ENCODE measurements at places on chromosomes 5 and 9. TPM values are rescaled to one million over a fixed set of nuclear protein-coding genes. Genes with fewer than 3 reads are reported as not detected.

GRCh38 chr9:98173181-98173580, 19.3 kb downstream of the CORO2A start:
- DNase-seq: no peak

IRX1 gene
- 0.16 TPM for total RNA-seq

DNA sequence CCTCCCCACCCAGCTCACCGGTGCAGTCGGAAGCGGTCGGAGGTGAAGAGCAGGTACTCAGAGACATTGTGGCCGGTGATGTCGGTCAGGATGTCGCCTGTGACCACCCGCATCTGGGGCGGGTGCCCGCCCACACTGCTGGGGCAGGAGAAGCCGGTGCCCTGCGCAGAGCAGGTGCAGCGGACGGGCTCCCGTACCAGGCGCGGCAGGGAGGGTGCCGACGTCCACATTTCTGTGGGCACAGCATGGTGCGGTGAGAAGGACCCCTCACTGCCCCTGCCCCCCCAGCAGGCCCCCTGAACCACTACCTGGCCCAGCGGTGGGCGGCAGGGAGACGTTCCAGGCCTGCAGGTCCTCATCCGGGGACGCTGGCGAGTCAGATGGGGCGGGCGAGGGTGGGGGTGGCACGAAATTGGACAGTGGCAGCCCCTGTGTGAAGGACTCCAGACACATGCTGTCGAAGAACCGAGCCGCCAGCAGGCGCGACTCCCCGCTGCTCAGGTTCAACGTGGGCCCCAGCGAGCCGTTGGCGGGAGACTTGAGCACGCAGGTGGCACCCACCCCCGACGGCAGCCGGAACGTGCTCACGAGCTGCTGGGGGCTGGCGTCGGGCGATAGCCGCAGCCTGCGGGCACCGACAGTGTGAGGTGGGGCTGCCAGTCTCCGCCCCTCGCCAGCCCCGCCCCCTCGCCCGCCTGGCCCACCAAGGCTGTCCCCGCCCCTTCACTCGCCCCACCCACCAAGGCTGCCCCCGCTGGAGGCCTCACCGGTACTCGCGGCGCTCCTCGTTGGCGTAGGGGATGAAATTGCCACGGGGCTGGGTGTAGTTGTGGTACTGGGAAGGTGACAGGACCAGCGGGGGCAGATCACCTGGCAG, 15.1 kb downstream of the ABCA2 start:
- DNase-seq: no peak

KLF4 gene
- total RNA-seq: 62.4 TPM

DNA sequence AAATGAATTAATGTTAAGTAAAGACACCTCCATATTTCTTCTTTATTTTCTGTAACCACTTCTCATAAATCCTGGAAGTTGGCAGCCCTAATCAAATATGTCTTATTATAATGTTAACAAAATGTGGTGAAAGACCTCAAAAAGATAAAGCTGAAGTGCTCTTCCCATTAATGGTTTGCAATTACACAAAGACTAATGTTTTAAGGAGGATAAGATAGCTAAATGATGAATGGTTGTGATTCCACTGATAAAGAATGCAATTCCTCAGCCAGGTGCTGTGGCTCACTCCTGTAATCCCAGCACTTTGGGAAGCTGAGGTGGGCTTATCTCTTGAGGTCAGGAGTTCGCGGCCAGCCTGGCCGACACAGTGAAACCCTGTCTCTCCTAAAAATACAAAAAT, 125.8 kb upstream of the SNX2 start:
- DNase-seq: no peak

SLC46A2 gene
- total RNA-seq: 0.45 TPM

INSL4 gene
- not detected for total RNA-seq

TRIM23 gene
- 20.3 TPM for total RNA-seq

DNA sequence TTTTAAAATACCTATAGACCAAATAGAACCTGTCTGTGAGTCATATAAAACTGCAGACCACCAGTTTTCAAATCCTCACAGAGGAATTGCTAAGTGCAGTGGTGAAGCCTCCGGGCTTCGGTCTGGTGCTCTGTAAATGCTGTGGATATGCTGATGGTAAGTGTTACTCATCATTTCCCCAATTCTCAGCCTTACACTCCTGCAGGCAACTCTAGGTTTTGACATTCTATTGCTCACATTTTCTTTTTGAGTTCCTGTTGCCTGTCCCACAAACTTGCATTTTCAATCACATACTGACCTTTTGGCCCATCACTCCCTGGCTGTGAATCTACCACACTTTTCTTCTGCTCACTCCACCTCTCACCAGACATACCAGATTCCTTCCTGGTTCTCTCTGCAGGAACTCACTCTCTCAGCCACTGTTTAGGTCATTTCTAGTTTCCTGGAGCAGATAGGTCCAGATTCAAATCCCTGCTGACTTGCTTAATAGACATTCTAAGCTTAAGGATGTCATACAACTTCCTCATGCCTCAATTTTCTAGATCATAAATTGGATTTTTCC, 192.9 kb downstream of the RAB3C start:
- no peak for DNase-seq

GRCh38 chr5:172932313-172933017, 26.8 kb upstream of the RPL26L1 start:
- DNase-seq: peak; percentile 76

DNA sequence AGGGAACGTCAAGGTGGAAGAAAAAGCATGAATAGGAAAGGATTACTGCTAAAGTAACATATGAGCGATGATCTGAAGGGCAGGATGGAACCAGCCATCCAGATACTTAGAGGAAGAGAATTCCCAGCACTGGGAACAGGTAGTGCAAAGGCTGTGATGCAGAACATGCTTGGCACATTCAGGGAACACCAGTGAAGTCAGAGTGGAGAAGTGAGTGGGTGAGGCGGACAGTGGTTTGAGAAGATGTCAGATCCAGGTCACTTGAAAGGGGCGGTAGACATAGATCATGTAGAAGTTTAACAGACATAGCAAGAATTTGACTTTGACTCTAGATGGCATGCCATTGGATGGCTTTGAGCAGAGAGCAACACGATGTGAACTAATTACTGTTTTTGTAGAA, 374.2 kb downstream of the PDE4D start:
- no peak for DNase-seq

DNA sequence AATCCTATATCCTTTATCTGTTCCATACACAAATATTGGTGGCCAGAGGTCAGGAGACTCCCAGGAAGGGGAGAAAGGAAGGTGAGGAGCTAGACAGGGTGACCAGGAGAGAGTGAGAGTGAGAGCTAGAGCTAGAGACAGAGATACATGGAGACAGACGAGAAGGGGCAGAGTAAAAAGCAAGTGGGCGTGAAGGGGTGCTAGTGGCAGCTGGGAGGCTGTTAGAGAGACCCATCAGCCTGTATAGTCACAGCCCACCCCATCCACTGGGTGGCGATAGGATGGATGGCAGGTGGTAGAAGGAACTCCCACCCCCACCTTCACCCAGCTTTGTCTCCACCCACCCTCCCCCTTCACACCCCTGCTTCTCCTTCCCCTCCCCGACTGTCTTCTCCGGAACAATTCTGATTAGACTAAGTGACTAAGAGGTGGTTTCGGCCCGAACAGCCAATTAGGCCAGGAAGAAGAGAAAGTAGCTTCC, 32.8 kb downstream of the PCDH1 start:
- no peak for DNase-seq

- DNase-seq: no peak
These were observed 4.8 kb upstream of the NOTCH1 start for GRCh38 chr9:136550439-136551289.

DNA sequence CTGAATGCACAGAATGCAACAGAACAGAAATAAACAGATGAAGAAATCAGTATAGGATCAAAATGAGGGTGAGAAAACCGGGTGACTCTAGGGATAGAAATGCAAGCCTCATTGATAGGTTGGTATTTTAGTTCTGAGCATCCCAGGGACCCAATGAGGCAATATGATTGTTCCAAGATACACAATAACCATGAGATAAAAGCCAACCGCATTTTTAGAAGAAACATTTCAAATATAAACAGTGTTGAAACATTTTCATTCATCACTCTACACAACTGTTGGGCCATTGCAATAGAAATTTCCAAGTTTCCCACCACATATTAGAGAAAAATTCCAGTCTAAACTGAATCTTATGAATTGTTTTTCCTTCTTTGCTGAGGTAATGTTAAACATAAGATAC, 452.3 kb upstream of the PTGER4 start:
- DNase-seq: no peak

PCAT7 gene
- not detected for total RNA-seq

GRCh38 chr9:7591501-7591900, 208.1 kb downstream of the DMAC1 start:
- no peak for DNase-seq

IL13 gene
- total RNA-seq: not detected

DNA sequence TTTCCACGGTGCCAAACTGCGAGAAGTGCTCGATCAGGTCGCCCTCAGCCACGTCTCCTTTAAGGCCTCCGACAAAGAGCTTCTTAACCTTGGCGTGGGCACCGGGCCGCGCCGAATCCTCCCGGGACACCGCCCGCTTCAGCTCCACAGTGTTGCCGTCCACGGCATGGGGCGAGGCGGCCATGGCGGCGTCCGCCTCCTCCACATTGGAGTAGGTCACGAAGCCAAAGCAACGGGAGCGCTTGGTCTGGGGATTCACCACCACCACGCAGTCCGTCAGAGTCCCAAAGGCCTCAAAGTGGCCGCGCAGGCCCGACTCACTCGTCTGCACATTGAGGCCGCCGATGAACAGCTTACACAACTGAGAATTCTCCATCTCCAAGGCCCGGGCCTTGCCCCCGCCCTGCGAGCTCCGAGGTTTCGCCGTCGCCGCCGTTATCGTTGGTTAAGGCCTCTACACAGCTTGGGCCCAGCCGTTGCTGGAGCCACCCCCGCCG, 424 bp downstream of the HNRNPA0 start:
- peak; percentile 81 for DNase-seq

DNA sequence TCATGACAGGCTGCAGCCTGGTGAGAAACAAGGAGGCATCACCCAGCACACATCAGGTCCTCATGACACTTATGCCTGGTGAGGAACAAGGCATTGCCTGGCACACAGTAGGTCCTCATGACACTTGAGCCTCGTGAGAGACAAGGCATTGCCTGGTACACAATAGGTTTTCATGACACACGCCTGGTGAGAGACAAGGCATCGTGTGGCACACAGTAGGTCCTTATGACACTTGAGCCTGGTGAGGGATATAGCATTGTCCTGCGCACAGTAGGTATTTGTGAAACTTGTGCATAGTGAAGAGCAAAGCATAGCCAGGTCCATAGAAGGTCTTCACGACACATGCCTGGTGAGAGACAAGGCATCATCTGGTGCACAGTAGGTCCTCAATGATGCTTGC, 23.5 kb downstream of the WHRN start:
- no peak for DNase-seq

PDCD1LG2 gene
- 1.4 TPM for total RNA-seq

DNA sequence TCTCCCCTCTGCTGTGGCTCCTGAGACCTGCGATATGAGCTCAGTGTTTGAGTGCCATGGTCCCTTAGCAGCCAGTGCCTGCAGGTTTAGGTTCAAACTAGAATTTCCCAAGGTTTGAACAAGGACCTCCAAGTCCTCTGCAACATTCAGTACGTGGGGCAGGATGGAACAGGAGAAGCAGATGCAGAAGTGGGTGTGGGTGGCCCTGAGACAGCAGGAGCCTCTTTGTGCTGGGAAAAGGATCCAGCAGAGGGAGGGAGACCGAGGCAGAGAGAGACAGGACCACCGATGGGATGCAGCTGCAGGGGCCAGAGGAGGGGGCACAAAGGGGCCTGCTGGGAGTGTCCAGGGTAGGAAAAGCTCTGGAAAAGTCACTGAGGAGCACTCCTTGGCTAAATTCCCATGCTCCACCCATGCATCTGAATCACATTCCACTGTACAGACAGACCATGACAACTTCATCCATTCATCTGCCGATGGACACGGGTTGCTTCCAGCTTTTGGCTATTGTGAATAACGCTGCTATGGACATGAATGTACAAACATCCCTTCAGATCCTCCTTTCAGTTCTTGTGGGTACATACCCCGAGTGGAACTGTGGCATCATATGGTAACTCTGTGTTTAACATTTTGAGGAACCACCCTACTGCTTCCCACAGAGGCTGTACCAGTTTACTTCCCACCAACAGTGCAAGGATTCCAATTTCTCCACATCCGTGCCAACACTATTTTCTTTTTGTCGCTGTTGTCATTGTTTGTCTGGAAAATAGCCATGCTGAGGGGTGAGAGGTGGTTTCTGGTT, 26.7 kb upstream of the SUSD3 start:
- no peak for DNase-seq

- DNase-seq: no peak
These were observed 81.6 kb upstream of the MPDZ start for GRCh38 chr9:13361076-13361475.

PDE6A gene
- total RNA-seq: 0.08 TPM

GRIA1 gene
- total RNA-seq: 0.07 TPM

Data from heart left ventricle (tissue), 16 donors.